ENCODE measurements at places on chromosomes 12 and 14.

DNA sequence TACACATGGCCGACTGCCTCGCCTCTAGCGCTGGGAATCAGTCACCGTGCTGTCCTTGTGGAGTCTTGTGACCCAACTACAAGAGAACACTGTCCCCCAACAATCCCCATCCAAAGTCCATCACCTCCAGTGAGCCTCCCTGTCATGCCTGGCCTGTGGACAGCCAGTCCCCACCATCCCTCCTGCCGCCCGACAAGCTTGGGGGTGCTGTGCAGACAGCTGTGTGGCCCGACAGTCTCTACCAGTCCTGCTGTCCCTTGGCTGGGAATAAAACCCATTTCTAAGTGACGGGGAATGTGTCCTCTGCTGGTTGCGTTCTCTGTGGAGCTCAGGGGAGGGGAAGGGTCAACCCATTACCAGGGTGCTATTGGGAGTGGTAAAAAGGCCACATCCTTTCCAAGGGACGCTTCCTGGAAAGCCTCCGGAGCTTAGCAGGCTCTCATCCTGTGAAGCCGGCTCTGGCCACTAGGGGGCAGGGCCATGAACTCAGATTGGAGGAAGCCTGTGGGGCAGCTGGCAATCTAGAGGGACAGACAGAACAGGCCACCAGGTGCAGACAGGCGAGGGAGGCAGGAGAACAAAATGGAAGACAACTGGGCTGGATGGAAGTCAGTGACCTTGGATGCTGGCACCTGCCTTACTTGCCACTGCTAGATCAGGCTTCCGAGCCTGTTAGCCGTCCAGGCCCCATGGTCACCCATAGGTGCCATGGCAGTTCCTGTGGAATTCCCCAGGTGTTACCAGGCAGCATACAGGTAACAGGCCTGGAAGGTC is 12.0 kb upstream of the BLTP3B start:
- DNase-seq, result peak; percentile 66

- DNase-seq, result no peak
Measured at GRCh38 chr12:81956468-81956860, 197.3 kb upstream of the PPFIA2 start.

- DNase-seq, result no peak
Measured at GRCh38 chr14:91409928-91410718, 7.5 kb downstream of the CCDC88C start.

GRCh38 chr12:49030714-49031572 is 12.4 kb upstream of the PRKAG1 start:
- no peak for DNase-seq

DNA sequence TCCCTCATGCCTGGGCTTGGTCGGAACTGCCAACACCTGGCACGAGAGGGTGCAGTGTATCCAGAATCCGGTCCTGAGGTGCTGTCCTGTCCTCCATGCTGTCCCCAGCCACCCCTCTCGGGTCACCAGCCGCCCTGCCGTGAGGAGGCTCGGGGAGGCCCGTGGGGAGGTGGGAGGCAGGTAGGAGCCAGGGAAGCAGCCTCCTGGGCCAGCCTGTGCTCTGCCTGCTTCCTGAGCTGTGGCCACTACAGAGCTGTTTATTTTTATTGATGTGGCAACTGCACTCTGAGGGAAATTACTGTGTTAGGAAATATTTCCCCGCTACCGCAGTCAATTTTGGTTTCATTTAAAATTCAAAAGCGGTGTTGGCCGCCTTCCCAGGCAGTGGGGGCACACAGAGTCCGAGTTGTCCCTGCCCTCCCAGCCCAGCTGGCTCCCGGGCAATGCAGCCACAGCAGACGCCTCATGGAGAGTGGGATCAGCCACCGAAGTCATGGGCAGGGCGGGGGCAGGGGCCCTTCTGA is 18.3 kb downstream of the NOC4L start:
- DNase-seq, result no peak

DNA sequence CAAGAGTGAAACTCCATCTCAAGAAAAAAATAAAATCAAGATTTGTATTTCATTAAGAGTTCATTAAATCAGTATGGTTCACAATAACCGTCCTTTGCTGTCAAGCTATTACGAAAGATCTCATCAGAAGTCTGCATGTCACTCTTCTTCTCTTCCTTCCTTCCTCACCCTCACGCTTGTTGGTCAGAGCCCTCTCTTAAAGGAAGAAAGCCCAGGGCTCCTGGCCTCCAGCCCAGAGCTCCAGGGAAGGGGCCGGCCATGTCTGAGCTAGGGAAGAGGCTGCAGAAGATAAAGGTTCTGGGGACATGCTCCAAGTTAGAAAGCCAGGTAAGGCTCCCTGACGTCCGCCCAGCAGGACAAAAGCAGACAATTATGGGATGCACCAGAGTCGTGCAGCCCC is 43.1 kb upstream of the DLK1 start:
- DNase-seq, result no peak

DNA sequence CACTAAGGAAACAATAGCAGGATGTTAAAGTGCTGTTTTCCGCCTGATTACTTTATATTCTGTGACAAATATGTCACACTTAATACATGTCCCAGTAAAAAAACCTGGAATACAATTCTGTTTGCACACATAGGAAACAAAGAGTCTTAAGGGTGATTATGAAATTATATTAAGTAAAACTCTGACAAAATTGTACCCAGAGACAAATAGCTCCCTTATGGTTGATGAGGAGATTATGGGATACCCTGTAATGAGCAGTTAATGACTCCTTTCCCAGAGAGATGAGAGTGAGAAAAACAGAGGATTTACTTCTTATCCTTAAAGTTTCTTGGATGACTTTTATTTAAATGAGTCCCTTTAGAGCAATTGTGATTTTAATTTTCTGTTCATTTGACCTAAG is 370.6 kb downstream of the PDZRN4 start:
- DNase-seq, result no peak

- DNase-seq, result no peak
Measured at GRCh38 chr12:48286665-48287064, 64.1 kb downstream of the ZNF641 start.

- DNase-seq, result peak; percentile 70
Measured at GRCh38 chr12:52005903-52006703, 643 bp upstream of the TAMALIN start.

DNA sequence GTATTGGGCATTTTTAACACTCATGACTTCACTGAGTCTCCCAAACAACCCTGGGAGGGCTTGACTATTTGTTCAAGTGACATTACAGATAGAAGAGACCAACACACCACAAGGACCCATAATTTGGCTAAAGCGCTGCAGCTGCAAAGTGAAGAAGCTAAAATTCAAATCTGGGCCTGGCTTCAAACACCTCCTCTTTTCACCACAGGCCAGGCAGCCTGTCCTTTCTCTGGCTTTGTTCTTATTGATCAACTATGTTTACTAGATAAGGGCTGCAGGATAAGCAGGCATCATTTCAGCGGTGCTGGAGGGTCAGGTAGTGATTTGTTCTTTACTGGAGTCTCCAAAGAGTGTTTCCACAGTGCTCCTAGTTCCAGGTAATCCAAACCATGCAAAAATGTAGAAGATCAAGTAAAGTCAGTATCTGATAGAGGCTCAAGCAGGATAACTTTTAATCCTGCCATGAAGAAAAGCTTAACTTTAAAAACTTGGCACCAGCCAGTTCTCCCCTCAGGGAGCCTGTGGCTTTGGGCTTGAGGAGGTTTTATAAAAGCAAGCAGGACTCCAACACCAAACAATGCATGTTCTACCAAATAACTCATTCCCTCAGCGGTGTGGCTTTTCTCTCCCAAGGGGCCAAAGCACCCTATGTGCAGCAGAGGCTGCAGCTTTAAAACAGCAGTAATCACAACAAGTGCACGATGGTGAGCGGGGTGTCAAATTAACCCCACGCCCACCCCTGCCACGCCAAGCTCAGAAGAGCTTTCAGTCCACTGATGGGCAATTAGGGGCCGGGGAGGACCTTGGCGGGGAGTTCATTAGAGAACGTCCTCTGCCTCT is 16.8 kb downstream of the CLMN start:
- DNase-seq, result no peak

GRCh38 chr14:78721756-78722480 is 551.7 kb downstream of the NRXN3 start:
- DNase-seq, result no peak

Data from germinal center (tissue), 1 donor.